ENCODE measurements at places on chromosomes 4 and X. TPM values are rescaled to one million over a fixed set of nuclear protein-coding genes. Genes with fewer than 3 reads are reported as not detected.

GRCh38 chr4:31657859-31658570 lies 937.8 kb downstream of the PCDH7 start:
- no peak for DNase-seq

GRCh38 chrX:6832619-6833018 lies 297.7 kb upstream of the VCX3A start:
- DNase-seq = no peak

- DNase-seq = no peak
Observed at GRCh38 chr4:165011403-165011802, 20.4 kb upstream of the TRIM60 start.

Gene FRMPD4
- not detected for total RNA-seq

Gene COMMD8
- 5.7 TPM for total RNA-seq

Gene VSIG1
- not detected for total RNA-seq

Gene SLC25A43
- total RNA-seq = 8.3 TPM
